CD14-positive monocyte (primary cell): ENCODE measurements at places on chromosomes 1 and 21.

GRCh38 chr21:34799092-34799491, 130.3 kb downstream of the CLIC6 start:
- no peak for DNase-seq

DNA sequence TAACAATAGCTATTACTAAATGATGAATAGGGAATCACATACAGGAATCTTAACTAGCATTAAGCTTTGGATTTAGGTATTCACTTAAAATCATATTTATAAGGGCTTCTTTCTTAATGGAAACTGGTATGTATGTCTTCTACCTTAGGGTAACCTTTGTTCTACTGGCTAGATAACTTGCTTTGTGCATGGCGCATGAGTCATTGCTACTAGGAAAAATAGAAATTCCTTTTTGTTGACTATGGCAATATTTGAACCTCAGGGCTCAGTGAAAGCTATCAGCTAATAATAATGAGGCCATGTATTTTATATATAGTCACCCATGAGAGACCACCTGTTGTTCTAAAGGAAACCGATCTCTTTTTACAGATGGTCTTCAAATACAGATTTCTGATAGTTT, 72.5 kb downstream of the RPS6KC1 start:
- DNase-seq, result no peak

GRCh38 chr1:185317886-185318310, 855 bp upstream of the IVNS1ABP start:
- DNase-seq, result peak; percentile 92

- DNase-seq, result no peak
These were observed 14.7 kb upstream of the RGS2 start for GRCh38 chr1:192793983-192794767.

- DNase-seq, result no peak
These were observed 288.4 kb upstream of the PRMT6 start for GRCh38 chr1:106768077-106768476.

DNA sequence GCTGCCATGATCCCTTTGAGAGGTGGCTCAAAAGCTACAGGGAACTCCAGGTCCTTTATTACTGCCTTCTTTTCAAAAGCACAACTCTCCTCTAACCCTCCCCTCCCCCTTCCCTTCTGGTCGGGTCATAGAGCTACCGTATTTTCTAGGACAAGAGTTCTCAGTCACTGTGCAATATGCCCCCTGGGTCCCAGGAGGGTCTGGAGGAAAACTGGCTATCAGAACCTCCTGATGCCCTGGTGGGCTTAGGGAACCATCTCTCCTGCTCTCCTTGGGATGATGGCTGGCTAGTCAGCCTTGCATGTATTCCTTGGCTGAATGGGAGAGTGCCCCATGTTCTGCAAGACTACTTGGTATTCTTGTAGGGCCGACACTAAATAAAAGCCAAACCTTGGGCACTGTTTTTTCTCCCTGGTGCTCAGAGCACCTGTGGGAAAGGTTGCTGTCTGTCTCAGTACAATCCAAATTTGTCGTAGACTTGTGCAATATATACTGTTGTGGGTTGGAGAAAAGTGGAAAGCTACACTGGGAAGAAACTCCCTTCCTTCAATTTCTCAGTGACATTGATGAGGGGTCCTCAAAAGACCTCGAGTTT, 3.1 kb downstream of the BTG2 start:
- no peak for DNase-seq

GRCh38 chr1:109925159-109925990, 14.7 kb downstream of the CSF1 start:
- no peak for DNase-seq

DNA sequence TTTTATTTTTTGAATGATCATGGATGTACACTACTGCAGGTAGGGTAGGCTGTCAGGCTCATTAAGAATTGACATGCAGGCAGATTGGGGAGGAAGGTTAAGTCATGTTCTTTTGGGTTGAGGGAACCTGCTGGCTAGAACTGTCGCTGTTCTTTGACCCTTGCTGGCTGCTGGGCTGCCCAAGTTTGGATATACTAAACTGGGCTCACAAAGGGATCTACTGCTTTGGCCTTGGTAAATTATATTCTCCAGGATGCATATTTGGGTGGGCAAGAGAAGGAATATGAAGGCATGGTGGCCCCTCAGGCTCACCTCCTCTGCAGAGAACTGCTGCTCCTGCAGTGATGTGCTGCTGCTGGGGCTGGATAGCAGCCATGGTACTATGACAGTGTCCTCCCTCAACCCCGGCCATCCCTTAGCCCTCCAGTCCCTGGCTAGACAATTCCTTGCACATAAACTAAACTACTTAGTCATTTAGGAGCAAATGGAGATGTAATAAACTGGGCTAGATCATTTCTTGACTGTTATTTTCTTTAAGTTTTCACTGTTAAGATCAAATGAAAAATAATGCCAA, 6.1 kb downstream of the ATP1A1 start:
- no peak for DNase-seq

- DNase-seq, result no peak
These were observed 342.4 kb downstream of the USP25 start for GRCh38 chr21:16072221-16072620.

DNA sequence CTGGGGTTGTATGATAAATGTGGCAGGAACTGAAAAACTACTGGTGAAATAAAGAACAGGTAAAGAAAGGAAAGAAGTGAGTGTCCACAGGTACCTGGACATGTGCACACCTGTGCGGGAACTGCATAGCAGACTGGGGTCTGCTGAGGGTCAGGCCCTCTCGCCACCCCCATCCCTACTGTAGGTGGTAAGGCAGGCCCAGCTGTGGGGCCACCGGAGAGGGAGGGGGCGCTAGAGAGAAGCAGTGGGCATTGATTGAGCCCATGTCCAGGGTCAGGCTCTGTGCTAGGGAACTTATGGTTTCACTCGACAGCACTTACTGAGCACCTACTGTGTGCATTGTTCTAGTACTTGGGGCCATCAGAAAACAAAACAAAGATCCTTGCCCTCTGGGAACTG, 400.5 kb downstream of the MATN1 start:
- DNase-seq, result no peak

GRCh38 chr21:38246511-38246910, 10.3 kb upstream of the KCNJ15 start:
- no peak for DNase-seq

GRCh38 chr1:71026093-71026492, 21.5 kb downstream of the PTGER3 start:
- DNase-seq, result no peak

- DNase-seq, result no peak
These were observed 17.1 kb upstream of the ADGRB2 start for GRCh38 chr1:31781138-31781755.

GRCh38 chr1:75999034-75999433, 66.8 kb upstream of the ASB17 start:
- no peak for DNase-seq

GRCh38 chr21:33202464-33203363, 27.0 kb upstream of the IFNAR2 start:
- peak; percentile 62 for DNase-seq

DNA sequence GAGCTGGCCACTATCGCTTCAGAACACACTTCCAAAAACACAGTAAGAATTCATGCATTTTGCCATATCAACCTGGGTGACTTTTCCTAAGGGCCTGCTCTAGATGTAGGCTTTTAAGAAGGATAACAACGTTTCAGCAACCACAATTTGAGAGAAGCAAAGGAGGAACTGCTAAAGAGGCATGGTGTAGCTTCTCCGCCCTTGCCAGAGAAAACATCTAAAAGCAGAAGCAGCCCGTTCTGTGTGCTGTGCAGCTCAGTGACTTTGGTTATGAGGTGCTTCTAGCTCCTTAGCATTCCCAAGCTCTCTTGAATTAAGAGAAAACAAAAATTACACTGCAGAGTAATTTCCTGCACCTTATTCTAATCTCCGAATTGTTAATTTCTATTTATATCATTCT, 2.7 kb downstream of the PER3 start:
- DNase-seq, result peak; percentile 39

DNA sequence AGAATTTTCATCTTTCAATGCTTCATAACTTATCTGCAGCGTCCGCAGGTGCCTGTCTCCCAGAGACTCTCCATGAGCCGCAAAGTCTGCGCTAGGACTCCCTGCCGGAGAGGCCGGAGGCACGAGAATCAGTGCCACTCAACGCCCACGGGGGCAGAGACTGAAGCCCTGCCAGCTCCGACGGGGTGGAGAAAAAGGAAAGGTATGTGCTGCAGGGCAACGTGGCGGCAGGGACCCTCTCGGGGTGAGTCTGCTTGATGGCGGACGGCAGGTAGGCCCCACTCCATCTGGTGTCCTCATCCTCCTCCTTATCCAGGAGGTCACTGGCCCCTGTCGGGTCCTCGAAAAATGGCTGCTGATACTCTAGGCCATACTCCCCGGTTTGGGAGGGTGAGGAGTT, 21.9 kb upstream of the MRPS14 start:
- no peak for DNase-seq

DNA sequence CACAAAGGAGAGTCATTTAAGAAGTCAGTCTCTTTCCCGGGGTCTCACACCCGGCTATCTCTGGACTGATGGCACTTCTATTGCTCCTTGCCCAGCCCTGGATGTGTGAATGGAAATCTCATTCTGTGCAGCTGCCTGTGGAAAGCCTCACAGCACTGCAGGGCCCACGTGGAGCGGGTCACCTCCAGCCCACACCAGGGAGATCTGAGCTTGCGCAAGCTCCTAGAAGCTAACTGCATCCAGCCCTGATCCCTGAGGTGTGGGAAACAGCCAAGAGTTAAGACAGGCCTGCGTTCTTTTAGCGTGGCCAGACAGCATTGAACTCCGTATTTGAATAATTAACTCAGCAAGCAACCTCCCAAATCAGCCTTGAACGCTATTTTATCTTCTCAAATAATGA, 150.5 kb downstream of the LRIG2 start:
- no peak for DNase-seq

- DNase-seq, result no peak
These were observed 8.6 kb downstream of the CACNA1S start for GRCh38 chr1:201103666-201104065.

GRCh38 chr1:33713058-33713877, 150.6 kb upstream of the HMGB4 start:
- no peak for DNase-seq

DNA sequence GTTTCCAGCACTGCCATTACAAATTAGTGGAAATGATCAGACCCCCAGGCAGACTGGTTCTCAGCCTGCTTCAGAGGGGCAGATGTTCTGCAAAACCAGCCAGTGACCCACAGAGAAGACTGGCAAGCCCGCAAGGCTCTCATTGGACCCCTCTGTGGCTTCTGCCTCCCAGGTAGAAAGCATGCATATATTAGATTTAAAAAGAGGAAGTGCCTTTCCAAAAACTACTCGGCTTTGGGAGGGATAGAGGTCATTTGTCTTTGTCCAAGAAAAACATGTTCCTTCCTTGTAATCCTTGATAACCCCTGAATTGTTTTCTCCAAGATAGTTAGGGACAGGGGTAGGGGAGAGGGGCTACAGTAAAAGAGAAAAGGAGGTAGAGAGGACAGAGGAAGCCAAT, 11.8 kb downstream of the HIVEP3 start:
- no peak for DNase-seq

- DNase-seq, result no peak
These were observed 137.2 kb downstream of the LRIG2 start for GRCh38 chr1:113210248-113210647.

DNA sequence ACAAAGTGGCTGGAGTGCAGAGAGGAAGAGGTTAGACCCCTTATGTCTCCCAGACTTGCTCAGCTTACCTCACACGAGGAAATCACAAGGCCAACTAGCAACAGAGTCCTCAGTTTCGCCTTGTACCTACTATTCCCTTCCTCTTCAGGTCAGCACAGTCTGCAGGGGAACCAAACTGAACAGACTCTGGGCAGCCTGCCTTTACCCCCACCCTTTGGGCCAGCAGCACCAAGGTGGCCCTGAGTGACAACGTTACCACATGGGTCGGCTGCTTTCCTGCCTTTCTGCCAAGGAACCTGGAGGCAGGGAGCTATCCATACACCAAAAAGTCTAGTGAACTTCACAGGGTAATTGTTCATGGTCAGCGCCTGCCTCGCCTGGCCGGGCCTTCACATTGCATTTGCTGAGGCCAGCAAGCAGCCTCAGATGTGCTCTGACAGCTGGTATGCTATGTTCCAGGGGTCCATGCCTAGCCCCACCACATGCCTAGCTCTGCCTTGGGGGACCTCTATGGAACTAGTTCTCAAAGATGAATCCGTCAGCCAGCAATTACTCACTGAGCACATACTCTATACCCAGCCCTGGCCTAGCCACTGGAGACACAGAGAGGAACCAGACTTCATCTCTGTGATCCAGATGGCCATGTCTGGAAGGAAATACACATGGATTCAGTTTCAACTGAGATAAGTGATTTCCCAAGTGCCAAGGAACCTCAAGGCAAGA, 69.6 kb downstream of the DMAP1 start:
- no peak for DNase-seq

- no peak for DNase-seq
These were observed 47.6 kb downstream of the ASTN1 start for GRCh38 chr1:177116941-177117340.

DNA sequence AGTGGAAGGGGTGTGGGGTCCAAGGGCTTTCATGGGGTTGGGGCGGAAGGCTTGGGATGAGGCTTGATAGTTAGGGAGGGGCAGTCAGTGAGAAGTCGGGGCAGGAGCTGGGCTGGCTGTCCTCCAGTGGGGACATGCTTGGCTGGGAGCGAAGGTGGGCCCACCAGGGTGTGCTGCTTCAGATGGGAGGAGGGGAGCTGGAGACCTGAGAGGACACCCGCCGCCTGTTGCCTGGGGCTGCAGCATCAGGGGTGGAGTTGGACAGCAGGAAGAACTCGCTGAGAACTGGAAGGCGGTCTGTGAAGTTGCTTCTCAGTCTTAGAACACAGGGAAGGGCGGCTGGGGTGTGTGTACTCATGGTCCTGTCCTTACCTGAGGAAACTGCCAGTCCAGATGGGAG, 1.6 kb downstream of the THEM5 start:
- no peak for DNase-seq

- no peak for DNase-seq
These were observed 10.9 kb downstream of the TAGLN2 start for GRCh38 chr1:159914252-159915018.

DNA sequence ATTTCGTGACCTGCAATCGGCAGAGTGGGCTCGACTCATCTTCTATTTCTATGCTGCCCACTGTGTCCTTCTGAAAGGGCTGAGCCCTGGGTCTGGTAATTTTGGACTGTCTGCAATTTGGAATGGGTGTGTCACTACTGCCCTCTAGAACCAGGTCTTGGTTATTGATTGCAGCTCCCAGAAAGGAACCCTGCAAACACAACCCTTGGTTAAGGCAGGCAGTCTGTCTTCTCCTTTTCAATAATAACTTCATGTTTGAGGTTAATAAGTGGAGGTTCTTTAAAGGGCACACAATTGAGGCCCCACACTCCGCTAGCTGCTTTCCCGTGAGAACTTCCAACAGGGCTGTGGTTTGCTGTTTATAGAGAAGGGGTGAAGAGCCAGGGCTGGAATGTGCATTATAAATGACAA, 79.9 kb upstream of the LYST start:
- DNase-seq, result no peak

GRCh38 chr1:14292520-14292919, 306.0 kb upstream of the KAZN start:
- no peak for DNase-seq

DNA sequence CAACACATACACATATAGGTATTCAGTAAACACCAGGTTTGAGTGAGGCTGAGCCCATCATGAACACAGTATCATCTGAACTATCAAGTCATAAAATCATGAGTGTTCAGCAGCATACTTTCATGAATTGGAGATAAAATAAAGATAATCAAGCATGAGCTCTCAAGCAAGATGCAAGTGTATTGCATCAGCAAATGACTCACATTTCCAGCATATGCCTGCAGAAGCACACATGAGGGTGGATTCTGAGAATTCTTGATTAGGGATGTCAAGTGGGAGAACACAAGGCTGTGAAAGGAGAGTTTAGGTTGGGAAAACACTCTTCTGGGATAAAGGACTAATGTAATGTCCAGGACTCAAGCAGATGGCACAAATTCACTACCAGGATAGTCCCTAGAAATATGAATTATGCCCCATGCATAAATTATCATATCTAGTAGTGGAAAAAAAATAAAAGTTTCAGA, 299.2 kb downstream of the SRGAP2C start:
- no peak for DNase-seq
